ENCODE measurements at places on chromosomes 2 and 18. TPM values are rescaled to one million over a fixed set of nuclear protein-coding genes. Genes with fewer than 3 reads are reported as not detected.

Gene SLC4A3
- 2.2 TPM for polyA plus RNA-seq

Gene TUBA3E
- 0.12 TPM for polyA plus RNA-seq

Gene FOSL2
- polyA plus RNA-seq, result 82.6 TPM

GRCh38 chr18:58208207-58208932 is 164.3 kb downstream of the NEDD4L start:
- no peak for DNase-seq

Gene EVX2
- not detected for polyA plus RNA-seq

Gene ACMSD
- polyA plus RNA-seq, result not detected

DNA sequence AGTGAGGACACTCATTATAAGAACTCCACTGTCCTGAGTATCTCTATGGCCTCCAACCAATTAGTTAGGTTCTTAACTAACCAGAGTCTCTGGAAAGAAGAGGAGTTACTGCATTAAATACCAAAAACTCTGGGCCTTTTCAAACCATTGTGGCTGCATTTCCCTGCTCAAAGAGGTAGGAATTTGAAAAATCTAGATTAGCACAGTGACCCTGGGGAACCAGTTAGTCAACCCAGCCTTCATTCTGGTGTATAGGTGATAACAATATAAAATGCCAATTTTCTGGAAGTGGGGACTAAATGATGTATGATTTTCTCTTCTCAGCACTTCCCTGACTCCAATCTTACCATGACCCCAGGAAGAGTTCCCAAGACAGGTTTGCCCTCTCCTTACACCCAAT is 287.8 kb upstream of the SETBP1 start:
- no peak for DNase-seq

DNA sequence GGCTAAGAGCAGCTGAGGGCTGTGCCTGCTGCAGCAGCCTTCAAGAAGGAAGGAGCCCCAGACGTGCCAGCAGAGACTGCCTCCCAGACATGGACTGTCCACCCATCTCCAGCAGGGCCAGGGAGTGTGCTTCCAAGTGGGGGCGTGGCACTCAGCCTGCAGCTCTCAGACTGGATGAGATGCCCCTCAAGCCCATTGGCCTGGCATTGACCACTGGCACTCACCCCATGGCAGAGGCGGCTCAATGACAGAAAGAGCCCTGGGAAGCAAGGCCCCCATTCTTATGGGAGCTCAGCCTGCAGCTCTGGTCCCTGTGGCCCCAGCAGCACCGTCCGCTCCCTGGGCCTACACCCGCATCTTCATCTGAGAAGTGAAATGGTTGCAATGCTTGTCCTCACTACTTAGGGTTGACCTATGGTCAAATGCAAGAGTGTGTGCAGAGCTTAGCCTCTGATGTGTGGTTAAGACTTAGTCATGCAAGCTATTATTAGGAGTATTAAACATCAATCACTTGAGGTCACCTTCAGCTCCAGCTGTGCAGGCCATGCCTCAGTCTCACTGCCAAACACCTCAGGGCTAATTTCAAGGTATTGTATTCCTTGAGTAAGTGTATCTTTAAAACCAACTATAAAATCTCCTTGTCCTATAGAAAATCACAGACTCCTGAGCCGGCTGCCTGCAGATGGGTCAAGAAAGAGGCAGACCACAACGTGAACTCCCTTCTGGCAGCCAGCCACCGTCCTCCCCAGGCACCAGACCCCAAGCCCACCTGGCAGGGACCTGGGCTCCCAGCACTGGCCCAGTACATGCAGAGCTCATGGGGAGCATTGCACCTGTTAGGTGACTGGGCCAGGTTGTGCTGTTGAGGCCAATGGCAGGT is 194.8 kb downstream of the NDUFA10 start:
- no peak for DNase-seq

DNA sequence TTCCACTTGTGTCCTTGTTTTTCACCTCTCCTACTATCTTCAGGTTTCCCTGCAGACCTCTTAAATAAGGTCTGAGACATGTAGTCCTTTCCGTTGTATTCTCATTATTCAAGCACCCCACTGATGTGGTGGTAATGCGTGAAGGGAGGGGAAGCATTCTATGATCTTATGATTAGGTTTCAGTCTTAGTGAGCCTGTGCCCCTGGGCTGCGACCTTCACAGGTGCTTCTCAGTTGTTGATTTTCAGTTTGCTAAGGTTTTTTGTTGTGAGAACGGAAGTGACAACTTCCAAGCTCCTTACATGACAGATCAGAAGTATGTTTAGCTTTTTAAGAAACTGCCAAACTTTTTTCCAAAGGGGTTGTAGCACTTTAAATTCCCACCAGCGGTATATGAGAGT is 41.3 kb downstream of the VPS54 start:
- no peak for DNase-seq

- DNase-seq, result peak; percentile 91
These were observed 37.5 kb downstream of the ANXA4 start for GRCh38 chr2:69779258-69780001.

- no peak for DNase-seq
These were observed 62.6 kb downstream of the C18orf63 start for GRCh38 chr18:74378179-74378682.

Gene MGAT4A
- 38.3 TPM for polyA plus RNA-seq

DNA sequence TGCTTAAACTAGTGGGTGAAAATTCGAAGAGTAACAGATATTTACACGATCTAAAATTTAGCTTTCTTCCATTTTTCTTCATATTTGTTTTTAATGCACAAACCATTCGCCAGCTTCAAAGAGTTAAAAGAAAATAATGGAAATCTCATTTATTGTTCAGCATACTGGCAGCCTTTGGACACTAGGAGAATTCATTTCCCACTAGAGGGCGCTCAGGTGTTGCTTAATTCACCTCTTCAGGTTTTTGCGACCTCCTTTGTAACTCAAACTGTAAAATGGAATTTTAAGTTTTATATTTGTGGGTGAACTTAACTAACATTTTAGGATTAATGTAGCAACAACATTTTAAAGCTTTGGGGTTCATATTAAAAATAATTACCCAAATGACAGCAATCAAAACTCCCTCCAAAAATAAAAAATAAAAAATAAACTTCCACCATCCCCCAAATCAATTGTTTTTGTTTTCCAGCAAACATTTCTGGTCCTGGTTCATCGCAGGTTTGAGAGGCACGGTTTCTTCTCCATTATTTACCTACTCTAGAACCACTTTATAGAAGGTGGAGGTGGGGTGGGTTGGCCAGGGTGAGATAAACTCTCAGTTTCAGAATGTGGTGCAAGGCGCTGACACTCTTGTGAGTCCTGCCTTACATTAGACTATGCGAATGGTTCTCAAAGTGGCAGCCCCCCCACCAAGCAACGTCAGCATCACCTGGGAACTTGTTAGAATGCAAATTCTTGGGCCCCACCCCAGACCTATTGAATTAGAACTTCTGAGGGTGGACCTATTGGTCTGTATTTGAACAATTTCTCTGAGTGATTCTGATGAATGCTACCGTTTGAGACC is 24.7 kb upstream of the PNPT1 start:
- DNase-seq, result peak; percentile 58

DNA sequence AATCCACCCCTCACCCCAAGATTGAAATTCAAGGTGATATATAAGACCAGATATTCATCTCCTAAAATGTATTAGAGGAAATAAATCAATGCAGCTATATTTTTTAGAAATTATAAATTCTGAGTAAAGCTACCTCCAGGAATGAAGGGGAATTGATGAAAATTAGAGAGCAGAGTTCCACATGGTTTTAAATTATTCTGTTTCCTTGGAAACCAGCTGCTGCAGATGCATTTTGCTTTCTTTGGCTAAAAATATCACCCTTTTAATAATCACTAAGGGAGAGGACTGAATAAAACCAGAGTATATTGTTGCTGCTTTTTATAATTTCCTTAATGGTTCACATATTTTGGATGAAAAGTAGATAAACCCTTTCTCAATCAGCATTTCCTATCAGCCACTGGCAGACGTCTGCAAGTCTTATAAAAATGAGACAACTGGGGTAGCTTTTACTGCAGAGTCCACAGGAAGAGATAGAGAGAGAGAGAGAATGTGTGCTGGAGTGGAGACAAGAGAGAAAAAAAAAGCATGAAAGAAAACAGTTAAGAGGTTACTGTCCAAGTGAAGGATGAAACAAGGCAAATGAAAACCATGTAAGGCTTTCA is 2.0 kb downstream of the CSRNP3 start:
- DNase-seq, result peak; percentile 9

GRCh38 chr2:199431746-199432213 is 26.0 kb downstream of the SATB2 start:
- DNase-seq, result no peak

DNA sequence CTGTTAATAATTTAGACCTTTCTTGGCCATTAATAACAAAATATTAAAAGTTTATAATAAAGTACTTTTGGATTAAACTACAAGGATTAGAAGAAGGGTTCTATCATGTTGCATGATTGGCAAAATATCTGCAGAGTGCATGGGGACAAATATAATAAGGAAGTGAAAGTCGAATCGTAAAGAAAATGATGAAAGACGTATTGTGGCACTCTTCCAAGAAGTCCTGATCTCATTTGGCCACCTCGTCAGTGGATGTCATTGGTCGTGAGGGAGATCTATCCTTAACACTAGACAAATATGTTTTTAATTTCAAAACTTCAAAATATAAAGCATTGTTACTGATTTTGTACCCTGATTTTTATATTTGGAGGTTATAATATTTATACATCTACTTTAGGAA is 197.7 kb upstream of the STON1 start:
- no peak for DNase-seq

DNA sequence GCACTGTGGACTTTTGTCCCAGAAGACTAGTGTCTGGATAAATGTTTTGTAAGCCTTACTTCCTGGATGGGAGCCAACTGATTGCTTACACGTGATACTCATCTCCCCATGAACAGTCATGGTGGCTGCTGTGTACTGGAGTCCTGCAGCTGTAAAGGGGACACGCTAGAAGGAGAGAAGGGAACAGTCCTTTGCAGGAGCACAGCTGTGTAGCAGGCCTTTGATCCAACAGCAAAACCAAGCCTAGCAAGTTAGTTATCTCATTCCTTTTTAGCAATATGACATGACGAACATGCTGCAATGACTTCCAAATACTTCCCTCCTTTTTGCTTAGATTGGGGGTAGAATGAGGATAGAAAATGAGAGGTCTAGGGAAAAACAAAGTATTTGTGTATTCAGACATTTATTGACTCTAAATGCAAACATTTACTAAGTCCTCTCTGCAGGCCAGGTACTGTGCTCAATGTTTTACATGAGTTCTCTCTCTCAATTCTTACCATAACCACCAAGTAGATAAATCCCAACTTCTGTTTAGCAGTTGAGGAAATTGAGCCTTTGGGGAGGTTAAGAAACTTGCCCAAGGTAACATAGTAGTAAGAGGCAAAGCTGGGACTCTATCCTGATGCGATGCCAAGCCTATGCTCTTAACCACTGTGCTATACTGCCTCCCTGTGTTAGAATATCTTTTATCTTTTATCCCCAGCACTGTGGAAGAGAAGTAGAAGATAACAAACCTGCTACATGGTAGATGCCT is 55.4 kb upstream of the CD28 start:
- peak; percentile 96 for DNase-seq

DNA sequence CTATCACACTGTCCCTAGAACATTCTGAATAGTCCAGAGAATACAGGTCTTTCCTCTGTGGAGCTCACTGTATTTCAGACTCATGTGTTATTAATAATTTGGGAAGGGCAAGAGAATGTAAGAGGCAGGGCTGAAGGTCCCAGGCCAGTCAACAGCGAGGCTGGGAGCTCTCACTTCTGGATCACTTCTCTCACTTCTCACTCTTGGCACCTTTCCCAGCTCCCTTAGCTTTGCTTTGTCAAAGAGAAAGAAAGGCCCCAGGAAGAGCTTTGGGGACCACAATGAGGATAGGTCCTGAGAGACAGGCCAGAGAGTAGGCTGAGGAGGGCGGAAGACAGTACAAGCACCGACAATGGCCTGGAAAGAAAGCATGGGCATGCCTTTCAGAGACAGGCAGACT is 11.2 kb downstream of the EFR3B start:
- DNase-seq, result no peak

DNA sequence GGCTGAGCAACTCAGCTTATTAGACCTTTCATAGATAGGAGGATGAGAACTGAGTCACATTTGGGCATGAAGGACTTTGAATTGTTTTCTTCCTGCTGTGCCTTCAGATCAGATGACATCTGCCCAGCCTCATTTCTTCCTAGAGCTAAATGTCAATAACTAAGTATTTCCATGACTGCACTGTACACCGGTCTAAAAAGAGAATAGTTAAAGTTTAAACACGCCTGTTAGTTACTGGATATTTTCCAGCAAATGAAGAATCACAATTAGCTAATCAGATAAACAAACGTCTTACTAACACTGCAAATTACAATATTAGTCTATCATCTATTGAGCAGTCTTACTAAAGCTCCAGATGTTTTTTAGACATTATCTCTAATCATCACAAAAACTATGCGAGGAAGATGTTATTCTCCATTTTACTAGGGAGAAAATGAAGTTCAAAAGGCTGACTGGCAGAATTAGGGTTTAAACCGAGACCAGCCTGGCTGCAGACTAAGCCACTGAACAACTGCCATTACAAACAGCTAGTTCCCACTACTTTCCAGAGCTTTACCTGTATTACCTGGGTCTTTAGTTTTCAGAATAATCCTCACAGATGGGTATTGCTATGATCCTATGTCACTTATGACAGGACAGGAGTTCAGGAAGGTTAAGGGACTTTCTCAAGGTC is 69.4 kb upstream of the ZNF397 start:
- peak; percentile 48 for DNase-seq

GRCh38 chr2:23901966-23902846 is 24.7 kb downstream of the ATAD2B start:
- no peak for DNase-seq

DNA sequence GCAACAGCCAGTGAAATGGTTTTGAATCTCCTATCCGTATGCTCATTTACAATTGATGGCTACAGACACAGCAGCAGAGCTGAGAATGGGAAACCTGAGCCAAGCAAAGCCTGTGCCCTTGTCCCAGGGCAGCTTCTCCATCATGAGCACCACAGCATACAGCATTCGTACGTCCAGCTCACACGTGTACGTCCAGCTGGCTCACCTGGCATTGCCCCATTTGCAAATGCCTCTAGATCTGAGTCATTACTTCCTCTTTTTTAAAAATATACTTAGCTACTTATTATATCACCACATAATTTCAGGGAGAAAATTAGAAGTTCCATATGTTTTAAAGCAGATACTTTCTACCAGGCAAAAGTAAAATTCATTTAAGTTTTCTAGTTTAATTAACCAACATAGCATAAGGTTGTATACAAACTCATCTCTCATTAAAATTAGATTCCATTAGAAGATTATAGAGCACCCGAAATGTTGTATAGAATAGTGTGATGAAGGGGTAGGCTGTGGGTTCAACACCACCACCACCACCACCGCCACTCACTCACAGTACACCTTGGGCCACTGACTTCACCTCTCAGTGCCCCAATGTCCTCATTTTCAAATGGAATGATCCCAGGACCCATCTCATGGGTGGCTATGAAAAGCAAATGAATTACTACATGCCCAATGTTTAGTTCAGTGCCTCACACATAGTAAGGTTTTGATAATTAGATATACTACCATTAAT is 31.4 kb upstream of the TMEM177 start:
- DNase-seq, result no peak

Measured in small intestine (tissue), 16 donors.